ENCODE measurements at places on chromosomes 1 and 21. TPM values are rescaled to one million over a fixed set of nuclear protein-coding genes. Genes with fewer than 3 reads are reported as not detected.

The CAMSAP2 gene
- 10.9 TPM for polyA plus RNA-seq

GRCh38 chr1:8482979-8483381, 165.1 kb downstream of the SLC45A1 start:
- DNase-seq: peak; percentile 73

GRCh38 chr1:39940253-39940652, 14.7 kb upstream of the MFSD2A start:
- no peak for DNase-seq

DNA sequence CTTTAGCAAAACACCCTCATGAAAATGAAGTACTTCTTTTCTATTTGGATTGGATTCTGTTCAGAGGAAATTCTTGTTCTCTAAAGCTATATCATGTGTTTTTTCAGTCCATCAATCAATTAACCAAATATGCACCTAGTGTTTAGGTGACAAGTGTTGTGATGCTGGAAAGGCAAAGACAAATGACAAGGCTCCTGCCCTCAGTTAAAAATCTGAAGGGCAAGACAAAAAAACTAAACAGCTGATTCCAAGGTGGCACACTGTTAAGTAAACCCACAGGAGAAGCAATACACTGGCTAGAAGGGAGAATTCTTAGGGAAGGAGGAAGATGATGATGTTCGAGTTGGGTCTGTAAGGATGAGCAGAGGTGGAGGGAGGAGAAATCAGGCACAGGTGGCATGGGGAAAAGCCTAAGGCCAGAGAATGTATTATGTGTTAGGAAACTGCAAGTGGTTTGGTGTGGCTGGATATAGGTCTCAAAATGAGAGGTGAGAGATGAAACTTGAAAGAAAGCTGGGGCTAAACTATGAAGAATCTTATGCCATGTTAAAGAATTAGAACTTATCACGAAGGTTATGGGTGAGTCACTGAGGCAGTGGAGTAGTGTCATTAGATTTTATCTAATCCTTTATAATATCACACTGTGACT, 51.8 kb upstream of the GFI1 start:
- DNase-seq: peak; percentile 37

GRCh38 chr1:73556270-73556669, 641.7 kb downstream of the LRRIQ3 start:
- peak; percentile 1 for DNase-seq

The MNDA gene
- polyA plus RNA-seq: not detected

DNA sequence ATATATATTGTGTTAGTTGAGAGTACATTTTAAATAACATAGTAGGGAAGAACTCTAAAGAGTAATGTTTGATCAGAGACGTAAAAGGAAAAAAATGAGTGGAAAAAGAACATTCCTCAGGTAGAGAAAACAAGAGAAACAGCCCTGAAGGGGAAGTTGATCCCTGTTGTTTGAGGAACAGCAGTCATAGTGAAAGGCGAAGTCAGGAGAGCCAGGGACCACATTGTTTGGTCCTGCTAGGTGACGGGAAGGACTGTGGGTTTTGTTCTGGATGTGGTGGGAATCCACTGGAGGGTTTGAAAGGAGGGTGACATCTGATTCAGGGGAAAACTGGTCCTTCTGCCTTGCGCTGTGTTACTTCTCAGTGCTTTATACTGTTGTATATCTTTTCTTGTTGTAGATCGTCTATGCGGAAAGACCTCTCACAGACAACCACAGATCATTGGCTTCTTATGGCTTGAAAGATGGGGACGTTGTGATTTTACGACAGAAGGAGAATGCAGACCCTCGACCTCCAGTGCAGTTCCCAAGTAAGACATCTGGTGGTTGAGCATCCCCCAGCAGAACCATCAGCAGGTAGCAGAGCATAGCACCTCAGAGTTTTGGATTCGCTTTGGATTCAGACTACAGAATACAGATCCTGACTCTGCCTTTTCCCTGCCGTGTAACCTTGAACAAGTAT, 9.2 kb downstream of the DDI2 start:
- DNase-seq: no peak

GRCh38 chr1:247107694-247108093, 3.5 kb upstream of the ZNF669 start:
- DNase-seq: no peak

GRCh38 chr1:198677871-198678270, 39.0 kb downstream of the PTPRC start:
- no peak for DNase-seq

The SPOCD1 gene
- polyA plus RNA-seq: 27.9 TPM

The AMPD1 gene
- polyA plus RNA-seq: not detected

The NES gene
- 2.2 TPM for polyA plus RNA-seq

- no peak for DNase-seq
Observed at GRCh38 chr1:175687622-175688415, 55.6 kb downstream of the TNR start.

The PALMD gene
- 0.10 TPM for polyA plus RNA-seq

DNA sequence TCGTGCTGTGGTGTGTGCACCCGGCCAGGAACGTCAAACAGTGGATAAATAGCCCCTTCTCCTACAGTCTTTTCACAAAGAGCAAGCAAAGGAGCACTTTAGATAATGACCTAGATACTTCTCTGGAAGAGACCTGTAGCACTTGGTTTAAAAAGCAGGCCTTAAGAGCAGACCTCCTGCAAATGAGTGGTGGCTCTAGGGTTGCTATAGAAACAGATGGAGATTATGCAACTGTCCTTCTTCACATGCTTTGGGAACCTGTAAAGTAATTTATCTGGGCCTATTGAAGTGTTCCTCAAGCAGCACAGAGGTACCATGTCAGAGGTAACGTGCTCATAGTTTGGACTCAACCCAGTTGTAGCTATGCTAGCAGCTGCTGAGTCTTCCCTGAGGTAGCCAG, 208.2 kb upstream of the KIAA0040 start:
- DNase-seq: no peak

GRCh38 chr1:151562661-151563060, 22.6 kb downstream of the TUFT1 start:
- no peak for DNase-seq

GRCh38 chr1:154629675-154630073, 21.7 kb upstream of the ADAR start:
- DNase-seq: no peak

The SYCP1 gene
- polyA plus RNA-seq: not detected

The KIRREL1 gene
- 33.3 TPM for polyA plus RNA-seq

The DNM3 gene
- polyA plus RNA-seq: 1.8 TPM

- DNase-seq: peak; percentile 67
Observed at GRCh38 chr1:19384113-19384512, 72.0 kb downstream of the SLC66A1 start.

DNA sequence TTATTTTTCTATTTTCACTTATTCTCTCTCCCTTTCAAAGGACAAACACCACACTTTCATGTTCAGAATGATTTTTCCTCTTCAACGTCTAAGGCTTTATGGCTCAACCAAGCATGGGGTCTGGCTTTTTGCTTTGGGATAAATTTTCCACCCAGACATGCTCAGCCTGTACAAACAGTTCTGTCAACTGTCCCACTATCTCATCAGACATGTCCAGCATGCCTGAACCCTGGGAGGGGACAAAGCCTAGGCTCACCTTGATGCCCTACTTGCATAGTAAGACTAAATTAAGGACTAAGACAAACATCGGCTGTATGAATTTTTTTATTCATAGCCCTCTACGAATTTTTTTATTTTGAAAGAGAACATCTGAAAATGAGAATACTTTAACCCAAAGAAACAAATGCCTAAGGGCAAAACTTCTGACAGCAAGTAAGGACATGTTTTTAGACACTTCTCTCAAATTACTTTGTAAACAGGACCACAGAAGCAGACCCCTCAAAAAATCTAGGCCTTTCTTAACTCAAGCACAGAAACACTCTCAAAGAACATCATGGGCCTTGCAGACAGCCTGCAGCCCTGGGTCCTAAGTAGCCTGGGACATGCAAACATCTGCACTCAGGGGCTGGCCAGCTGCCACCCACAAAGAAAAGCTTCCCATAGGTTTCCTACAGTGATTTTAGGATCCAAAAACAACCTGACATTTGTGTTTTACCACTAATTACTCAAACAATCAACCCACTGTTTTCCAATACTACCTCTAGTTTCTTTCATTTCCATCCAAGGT, 72.3 kb upstream of the PALMD start:
- DNase-seq: no peak

- peak; percentile 82 for DNase-seq
Observed at GRCh38 chr21:38219049-38219628, 37.7 kb upstream of the KCNJ15 start.

GRCh38 chr1:161956930-161957329, 66.7 kb downstream of the OLFML2B start:
- no peak for DNase-seq

GRCh38 chr21:46374761-46375389, 50.9 kb downstream of the PCNT start:
- no peak for DNase-seq

DNA sequence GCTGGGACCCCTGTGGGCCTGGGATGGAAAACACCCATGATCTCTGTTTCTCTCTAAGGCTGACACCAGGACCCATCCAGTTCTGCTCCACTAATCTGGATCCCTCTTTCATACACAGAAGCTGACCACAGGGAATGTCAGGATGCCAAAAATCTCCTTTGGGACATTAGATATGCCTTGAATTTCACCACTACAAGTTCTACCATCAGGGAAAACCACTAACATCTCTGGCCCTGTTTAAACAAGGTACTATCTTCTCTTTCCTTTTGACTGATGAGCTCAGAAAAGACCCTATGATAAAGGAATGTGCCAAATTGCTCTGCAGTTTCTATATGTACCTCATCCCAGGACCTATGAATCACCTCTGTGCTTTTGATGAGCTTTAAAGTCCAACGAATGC, 10.2 kb upstream of the PLXNA2 start:
- DNase-seq: no peak

DNA sequence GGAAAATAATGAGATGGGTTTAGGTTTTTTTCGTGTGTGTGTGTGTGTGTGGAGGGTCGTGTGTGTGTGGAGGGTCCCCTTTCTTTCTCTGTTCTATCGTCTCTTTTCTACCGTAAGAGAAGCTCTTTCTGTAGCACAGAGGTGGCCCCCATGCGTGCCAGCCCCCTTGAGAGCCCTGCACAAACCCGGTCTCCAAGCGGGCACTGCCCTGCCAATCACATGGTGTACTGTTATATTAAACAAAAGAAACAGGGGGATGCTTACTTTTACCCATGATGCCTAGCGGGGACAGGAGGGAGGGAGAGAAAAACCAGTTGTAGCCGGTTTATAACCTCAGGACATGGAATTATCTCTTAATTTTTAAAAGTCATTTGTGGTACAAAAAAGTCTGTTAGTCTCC, 41.0 kb downstream of the GATAD2B start:
- peak; percentile 33 for DNase-seq

DNA sequence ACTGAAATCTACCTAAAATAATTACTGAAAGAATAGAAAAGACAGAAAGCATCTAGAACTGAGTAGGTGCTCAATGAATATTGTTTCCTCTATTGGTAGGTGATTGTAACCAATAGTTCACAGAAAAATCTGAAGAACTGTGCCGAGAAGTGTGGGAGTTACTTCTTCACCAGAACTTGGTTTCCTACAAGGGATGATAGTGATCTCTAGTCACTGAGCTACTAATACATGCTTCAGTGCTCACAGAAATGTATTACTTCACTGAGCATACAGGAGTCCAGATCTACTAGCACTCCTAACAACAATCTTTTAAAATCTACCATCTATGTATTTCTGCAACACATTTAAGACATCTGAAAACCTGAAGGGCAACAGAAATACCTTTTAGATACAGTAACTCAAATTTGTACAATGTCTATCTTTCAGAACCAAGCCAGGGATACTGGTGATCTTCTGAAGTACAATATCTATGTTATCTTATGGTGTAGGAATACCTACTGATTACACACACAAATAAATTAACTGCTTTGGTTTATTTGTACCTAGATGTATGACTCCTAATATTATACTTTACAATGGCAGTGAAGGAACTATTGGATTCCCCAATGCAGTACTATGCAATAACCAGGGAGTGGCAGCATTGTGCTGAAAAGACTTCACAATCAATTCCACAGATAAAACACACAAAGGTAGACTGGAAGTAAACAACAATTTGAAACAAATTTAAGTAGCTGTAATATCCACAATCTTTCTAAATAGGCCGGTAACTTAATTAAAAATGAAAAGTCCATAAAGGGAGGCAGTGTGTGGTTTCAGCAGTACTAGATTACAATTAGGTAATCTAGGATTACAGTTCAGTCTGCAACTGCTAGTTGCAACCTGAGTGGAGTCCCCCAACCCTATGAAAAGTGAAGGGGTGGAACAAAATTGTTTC, 243.0 kb downstream of the SLC45A1 start:
- peak; percentile 75 for DNase-seq

DNA sequence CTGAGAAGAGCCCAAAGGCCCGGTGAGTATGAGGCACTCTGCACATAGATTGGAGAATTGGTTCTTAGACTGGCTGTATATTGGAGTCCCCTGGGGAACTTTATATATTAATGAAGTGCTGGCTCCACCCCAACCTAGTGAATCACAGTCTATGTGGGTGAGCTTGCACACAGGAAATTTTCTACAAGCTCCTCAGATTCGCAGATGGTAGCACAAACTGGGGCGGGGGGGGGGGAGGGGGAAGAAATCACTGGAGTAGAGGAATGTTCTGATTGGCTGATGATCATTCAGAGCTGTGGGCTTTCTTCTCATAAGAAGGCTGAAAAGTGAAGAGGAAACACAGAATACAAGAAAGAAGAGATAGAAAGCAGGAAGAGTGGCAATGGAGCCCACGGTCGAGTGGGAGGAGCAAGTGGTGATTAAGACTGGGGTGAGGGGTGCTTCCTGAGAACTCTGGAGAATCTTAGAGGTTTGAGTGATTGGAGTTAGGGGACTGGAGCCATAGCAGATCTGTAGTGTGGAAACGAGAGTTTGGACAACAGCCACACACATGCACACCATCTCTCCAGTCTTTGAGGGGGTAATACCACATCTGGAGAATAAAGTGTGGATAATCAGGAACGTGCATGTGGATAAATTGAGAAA, 465.9 kb upstream of the DAB1 start:
- peak; percentile 42 for DNase-seq

GRCh38 chr1:101196668-101197067, 40.2 kb upstream of the S1PR1 start:
- DNase-seq: no peak

DNA sequence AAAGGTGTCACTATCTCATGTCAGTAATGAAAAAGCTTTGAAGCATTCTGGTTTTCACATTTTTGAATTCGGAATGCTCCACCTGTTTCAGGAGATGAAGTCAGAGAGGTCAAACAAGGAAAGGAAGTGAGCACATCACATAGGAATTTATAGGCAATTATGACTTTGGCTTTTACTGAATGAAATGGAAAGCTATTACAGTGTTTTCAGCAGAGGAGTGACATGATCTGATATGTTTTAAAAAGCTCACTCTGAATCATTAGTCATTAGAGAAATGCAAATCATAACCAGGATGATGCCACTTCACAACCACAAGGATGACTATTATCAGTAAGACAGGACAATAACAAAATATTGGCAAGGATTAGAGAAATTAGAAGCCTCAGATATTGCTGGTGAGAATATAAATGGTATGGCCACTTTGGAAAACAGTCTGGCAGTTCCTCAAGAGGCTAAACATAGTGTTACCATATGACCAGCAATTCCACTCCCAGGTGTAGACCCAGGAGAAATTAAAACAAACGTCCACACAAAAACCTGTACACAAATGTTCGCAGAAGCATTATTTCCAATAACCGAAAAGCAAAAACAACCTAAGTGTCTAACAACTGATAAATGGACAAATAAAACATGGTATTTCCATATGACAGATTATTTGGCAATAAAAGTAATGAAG, 7.5 kb downstream of the TAF1A start:
- DNase-seq: peak; percentile 58
